ENCODE measurements at places on chromosomes 3 and 15.

GRCh38 chr3:12984023-12984823, 89.0 kb downstream of the IQSEC1 start:
- DNase-seq, result no peak

DNA sequence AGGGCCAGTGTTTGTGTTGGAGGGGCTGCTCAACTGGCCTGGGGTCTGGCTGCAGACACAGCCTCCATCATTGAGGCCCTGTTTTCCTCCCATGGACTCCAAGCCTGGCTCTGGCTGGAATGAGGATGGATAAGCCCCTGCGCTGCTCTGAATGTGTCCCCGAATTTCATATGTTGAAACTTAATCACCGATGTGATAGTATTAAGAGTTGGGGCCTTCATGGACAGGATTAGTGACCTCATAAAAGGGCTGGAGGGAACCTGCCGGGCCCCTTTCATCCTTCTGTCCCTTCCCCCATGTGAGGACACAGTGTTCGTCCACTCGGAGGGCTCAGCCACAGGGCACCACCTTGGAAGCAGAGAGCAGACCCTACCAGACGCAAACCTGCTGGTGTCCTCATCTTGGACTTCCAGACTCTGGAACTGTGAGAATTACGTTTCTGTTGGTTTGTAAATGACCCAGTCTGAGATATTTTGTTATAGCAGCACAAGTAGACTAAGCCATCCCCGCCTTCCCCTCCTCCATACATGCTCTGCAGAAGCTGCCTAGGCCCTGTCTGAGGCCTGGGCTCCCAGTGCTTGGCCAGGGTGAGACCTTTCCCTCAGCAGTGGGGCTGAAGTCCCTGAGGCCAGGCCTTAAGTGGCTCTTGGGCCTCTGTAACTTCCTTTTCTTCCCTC, 3.8 kb upstream of the LCTL start:
- no peak for DNase-seq

- no peak for DNase-seq
These were observed 34.3 kb downstream of the ASTE1 start for GRCh38 chr3:130992344-130992743.

- no peak for DNase-seq
These were observed 87.6 kb downstream of the SRGAP3 start for GRCh38 chr3:9161811-9162210.

- DNase-seq, result no peak
These were observed 91.6 kb upstream of the SETMAR start for GRCh38 chr3:4211610-4212009.

GRCh38 chr3:189622629-189623028, 8.6 kb upstream of the TP63 start:
- no peak for DNase-seq
